ENCODE measurements at places on chromosomes 5 and 9. TPM values are rescaled to one million over a fixed set of nuclear protein-coding genes. Genes with fewer than 3 reads are reported as not detected.

HMCN2 gene
- 4.6 TPM for total RNA-seq

EMB gene
- 25.0 TPM for total RNA-seq

CCDC152 gene
- 1.7 TPM for total RNA-seq

FIBCD1 gene
- total RNA-seq = 0.92 TPM

TAS2R1 gene
- not detected for total RNA-seq

CARD6 gene
- 9.1 TPM for total RNA-seq

OCLN gene
- 2.8 TPM for total RNA-seq

GPRIN1 gene
- 1.0 TPM for total RNA-seq

CDKN2B-AS1 gene
- 0.14 TPM for total RNA-seq

SLC28A3 gene
- total RNA-seq = 0.17 TPM

SUB1 gene
- 176 TPM for total RNA-seq

PRR7 gene
- 1.1 TPM for total RNA-seq

BTNL3 gene
- total RNA-seq = 0.17 TPM

SLC36A2 gene
- not detected for total RNA-seq

SELENOP gene
- total RNA-seq = 299 TPM

GRCh38 chr9:73683862-73684591 lies 532.4 kb downstream of the ANXA1 start:
- H3K27me3 ChIP-seq = no peaks in the 10 kb centered on the region
- no peaks in the 10 kb centered on the region for H3K36me3 ChIP-seq
- H3K27ac ChIP-seq = no peak overlapping the region
- no peak overlapping the region for H3K4me3 ChIP-seq

DNA sequence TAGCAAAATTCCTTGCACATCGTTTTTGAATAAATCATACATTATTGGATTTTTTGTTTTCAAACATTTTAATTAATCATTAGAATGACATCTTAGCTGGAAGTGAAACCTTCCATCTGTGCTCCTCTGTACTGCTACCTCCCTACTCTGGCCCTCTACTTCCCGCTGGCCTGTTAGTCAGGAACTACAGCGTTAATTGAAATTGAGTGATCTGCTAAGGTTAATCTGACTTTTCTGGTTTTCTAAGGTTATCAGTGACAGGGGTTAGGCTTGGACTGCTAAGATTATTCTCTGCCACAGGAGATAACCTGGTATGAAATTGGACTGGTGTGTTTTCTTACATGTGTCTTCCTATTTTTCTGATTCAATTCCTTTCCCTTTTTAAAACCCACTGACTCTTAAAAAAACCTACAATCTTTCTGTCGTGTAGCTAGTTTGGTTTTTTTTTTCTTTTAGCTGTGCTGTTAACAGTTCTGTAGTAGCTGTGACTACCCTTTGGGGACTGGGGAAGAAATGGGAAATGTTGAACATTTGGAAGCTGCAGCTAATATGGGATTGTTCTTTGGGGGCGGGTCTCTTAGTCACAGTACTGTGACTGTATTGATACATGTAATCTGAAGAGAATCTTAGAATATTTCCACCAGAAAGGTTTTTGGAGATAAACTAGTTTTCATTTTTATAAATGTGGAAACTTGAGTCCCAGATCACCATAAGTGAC lies 4.6 kb downstream of the KIF2A start:
- H3K27ac ChIP-seq = no peak overlapping the region
- no peak overlapping the region for H3K4me3 ChIP-seq
- no peaks in the 10 kb centered on the region for H3K27me3 ChIP-seq
- no peaks in the 10 kb centered on the region for H3K36me3 ChIP-seq

- peaks cover 16% of the 10 kb centered on the region for H3K27me3 ChIP-seq
- no peak overlapping the region for H3K4me3 ChIP-seq
- no peak for DNase-seq
These were observed 7.6 kb upstream of the PRUNE2 start for GRCh38 chr9:76913467-76913866.

- DNase-seq = peak; percentile 28
- H3K4me1 ChIP-seq = peaks cover 24% of the 10 kb centered on the region
- H3K27ac ChIP-seq = peak overlapping the region; percentile 65
- H3K27me3 ChIP-seq = no peaks in the 10 kb centered on the region
These were observed 599 bp downstream of the KIAA1191 start for GRCh38 chr5:176360894-176361436.

- DNase-seq = no peak
- no peak overlapping the region for H3K4me3 ChIP-seq
- peaks cover 100% of the 10 kb centered on the region for H3K27me3 ChIP-seq
- H3K4me1 ChIP-seq = peaks cover 23% of the 10 kb centered on the region
These were observed 9.0 kb upstream of the DMRT3 start for GRCh38 chr9:967436-967835.

GRCh38 chr9:117616431-117616831 lies 87.8 kb upstream of the TLR4 start:
- H3K27ac ChIP-seq = no peak overlapping the region
- no peaks in the 10 kb centered on the region for H3K27me3 ChIP-seq
- no peak overlapping the region for H3K4me3 ChIP-seq
- no peak for DNase-seq
- H3K4me1 ChIP-seq = no peaks in the 10 kb centered on the region
- H3K36me3 ChIP-seq = no peaks in the 10 kb centered on the region

GRCh38 chr5:74579215-74579614 lies 61.3 kb downstream of the ENC1 start:
- H3K27me3 ChIP-seq = no peaks in the 10 kb centered on the region
- H3K36me3 ChIP-seq = no peaks in the 10 kb centered on the region
- no peak overlapping the region for H3K27ac ChIP-seq
- DNase-seq = no peak
- no peak overlapping the region for H3K4me3 ChIP-seq

DNA sequence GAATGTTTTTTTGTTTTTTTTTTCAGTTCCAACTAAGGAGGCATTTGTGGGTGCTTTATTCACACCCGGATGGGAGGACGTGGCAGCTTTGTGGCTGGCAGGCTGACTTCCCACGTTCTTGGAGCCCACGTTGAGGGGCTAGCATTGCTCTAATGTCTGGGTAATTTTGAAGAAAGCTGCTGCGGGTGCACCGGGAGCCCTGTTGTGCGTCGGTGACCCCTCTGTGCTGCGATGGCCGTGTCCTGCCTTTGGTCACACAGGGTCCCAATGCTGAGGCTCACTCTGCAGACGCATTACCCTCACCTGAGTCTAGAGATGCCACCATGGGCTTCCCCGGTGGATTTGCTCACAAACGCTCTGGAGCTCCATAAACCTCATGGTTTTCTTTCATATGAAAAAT lies 34.2 kb downstream of the NDUFS6 start:
- H3K27ac ChIP-seq = no peak overlapping the region
- peaks cover 5% of the 10 kb centered on the region for H3K27me3 ChIP-seq
- H3K36me3 ChIP-seq = no peaks in the 10 kb centered on the region
- H3K4me1 ChIP-seq = no peaks in the 10 kb centered on the region

- H3K27me3 ChIP-seq = no peaks in the 10 kb centered on the region
- H3K4me3 ChIP-seq = no peak overlapping the region
- H3K27ac ChIP-seq = no peak overlapping the region
- no peaks in the 10 kb centered on the region for H3K4me1 ChIP-seq
- DNase-seq = no peak
- no peaks in the 10 kb centered on the region for H3K36me3 ChIP-seq
These were observed 1709.6 kb upstream of the WWC1 start for GRCh38 chr5:166581826-166582225.

- H3K4me1 ChIP-seq = no peaks in the 10 kb centered on the region
- DNase-seq = no peak
- H3K4me3 ChIP-seq = no peak overlapping the region
- no peaks in the 10 kb centered on the region for H3K27me3 ChIP-seq
- no peaks in the 10 kb centered on the region for H3K36me3 ChIP-seq
These were observed 82.0 kb downstream of the COL5A1 start for GRCh38 chr9:134723491-134724190.

DNA sequence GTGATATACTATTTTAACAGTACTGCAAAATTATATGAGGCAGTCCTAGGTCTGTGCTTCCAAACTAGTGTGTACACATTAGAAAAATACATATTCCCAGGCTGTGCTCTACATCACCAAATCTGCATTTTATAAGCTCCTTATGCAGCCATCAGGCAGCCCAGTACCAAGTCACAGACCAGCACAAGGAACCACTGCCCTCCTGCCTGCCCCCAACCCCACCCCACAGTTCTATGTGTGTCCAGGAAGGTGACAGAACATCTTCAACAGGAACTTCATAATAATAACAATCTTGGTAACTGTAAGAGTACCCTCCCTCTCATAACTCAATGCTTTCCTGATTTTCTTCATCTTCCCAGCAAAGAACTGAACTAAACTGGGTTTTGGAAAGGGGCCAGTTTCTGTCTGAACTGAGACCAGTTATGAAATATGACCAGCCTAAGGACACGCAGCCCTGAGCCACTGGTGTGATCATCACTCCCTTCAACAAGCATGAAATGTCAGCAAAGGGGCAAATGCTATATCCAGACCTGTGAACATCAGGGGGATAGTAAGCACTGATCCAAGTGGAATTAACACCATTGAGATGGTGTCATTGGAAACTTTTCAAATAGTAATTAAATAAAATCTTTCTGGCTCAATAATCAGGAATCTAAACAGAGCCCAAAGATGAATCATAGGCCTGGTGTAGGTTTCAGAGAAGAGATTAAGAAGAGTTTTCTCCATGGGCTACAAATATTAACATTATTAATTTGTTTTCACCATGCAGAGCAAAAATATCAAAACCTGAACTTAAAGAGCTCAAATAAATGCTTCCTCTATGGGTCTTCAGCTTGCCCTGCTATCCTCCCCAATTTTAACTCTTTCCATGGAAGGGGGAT lies 82.1 kb downstream of the DPYSL3 start:
- no peaks in the 10 kb centered on the region for H3K27me3 ChIP-seq
- no peaks in the 10 kb centered on the region for H3K36me3 ChIP-seq
- no peak for DNase-seq
- peak overlapping the region; percentile 10 for H3K27ac ChIP-seq
- no peak overlapping the region for H3K4me3 ChIP-seq
- H3K4me1 ChIP-seq = peaks cover 20% of the 10 kb centered on the region

- DNase-seq = no peak
- peak overlapping the region; percentile 75 for H3K27ac ChIP-seq
- peaks cover 11% of the 10 kb centered on the region for H3K4me1 ChIP-seq
- H3K36me3 ChIP-seq = peaks cover 88% of the 10 kb centered on the region
- no peaks in the 10 kb centered on the region for H3K27me3 ChIP-seq
These were observed 48.6 kb downstream of the RGS3 start for GRCh38 chr9:113511856-113512761.

DNA sequence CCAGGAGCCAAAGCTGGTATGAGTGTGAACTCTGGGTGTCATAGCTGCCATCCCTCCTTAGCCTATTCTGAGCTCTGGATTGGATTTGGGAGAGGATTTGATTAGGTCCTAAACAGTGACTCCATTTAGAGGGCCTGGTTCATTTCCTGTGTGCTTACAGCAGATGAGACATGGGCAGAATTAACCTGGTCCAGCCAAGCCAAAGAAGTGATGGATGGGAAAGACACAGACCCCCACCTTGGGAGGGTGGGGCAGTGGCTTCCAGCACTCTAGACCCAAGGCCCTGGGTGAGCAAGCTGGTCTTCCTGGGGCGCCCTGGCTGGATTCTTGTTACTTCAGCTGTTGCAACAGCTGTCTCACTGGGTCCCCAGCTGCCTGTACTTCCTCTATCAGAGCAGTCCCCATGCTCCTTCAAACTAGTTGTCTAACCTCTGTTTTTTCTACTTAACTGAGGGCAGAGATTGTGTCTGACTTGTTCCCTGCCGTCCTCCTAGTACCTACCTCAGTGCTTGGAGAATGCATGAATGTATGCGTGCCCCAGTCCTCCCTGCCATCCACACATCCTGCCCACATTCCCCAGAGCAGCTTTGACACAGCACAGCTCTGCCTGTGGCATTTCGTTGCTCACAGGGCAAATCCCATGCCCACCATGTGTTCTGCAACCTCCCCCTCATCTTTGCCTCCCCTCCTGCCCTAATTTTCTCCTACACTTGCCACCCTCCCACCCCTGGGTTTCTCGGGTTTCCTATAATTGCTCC lies 115.9 kb downstream of the RGS3 start:
- no peak for DNase-seq
- no peaks in the 10 kb centered on the region for H3K27me3 ChIP-seq
- H3K36me3 ChIP-seq = peaks cover 24% of the 10 kb centered on the region
- H3K4me1 ChIP-seq = peaks cover 100% of the 10 kb centered on the region
- peak overlapping the region; percentile 44 for H3K4me3 ChIP-seq

- no peaks in the 10 kb centered on the region for H3K27me3 ChIP-seq
- peak overlapping the region; percentile 90 for H3K4me3 ChIP-seq
- H3K4me1 ChIP-seq = peaks cover 24% of the 10 kb centered on the region
- no peaks in the 10 kb centered on the region for H3K36me3 ChIP-seq
- no peak overlapping the region for H3K27ac ChIP-seq
These were observed 806 bp upstream of the CDC42SE2 start for GRCh38 chr5:131262953-131263541.

- no peak overlapping the region for H3K4me3 ChIP-seq
- H3K27ac ChIP-seq = no peak overlapping the region
- no peaks in the 10 kb centered on the region for H3K27me3 ChIP-seq
- H3K4me1 ChIP-seq = peaks cover 7% of the 10 kb centered on the region
- DNase-seq = no peak
- H3K36me3 ChIP-seq = no peaks in the 10 kb centered on the region
These were observed 130.5 kb upstream of the ZNF608 start for GRCh38 chr5:124876983-124877382.

DNA sequence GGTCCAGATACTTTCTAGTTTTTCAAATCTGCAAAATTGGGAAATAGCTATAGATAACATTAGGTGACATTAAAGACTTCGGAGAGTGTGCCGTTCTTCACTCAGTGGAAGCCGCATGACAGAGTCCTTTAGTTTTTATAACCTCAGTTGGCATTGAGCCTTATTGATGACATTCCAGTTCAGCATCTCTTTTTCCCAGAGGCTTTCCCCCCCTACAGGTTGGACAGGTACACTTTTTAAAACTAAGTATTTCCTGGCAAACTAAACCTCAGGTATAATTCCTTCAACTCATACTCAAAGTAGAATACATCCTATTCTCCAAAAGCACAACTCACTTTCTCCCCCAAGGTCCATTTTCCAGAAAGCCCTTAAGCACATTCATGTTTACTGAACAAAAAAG lies 58.7 kb downstream of the SLC46A2 start:
- H3K4me1 ChIP-seq = no peaks in the 10 kb centered on the region
- H3K36me3 ChIP-seq = no peaks in the 10 kb centered on the region
- DNase-seq = no peak

Data from heart right ventricle (tissue), 16 donors.